ENCODE measurements at places on chromosomes 1 and 21.
A peak's percentile ranks its signal among the peaks of the same experiment; 100 is the strongest.

DNA sequence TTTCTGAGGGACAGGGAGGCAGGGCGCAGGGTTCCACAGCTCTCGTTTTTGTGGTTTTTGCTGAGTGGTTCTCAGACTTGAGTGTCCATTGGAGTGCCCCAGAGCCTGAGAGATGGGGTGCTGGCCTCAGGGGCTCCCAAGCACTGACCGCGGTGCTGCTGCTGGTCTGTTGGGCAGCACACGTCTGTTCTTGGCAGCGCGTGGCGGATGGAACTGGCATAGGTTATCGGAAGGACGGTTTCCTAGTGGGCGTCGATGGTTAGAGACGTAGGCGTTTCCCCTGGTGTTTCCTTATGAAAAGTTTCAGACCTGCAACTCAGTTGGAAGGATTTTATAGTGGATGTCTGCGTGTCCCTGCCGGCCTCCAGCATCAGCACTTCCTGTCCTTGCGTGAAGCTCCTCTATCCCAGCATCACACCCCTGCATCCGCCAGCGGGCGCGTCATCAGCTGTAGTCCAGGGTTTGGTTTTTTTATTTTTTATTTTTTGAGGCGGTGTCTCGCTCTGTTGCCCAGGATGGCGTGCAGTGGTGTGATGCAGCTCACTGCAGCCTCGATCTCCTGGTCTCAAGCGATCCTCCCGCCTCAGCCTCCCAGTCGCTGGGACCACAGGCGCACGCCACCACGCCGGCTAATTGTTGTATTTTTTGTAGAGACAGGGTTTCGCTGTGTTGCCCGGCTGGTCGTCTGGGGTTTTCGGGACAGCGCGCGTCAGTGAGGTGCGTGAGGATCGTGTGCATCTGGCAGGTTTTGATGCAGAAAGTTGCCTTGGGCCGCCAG is 11.8 kb downstream of the RRP1 start:
- DNase-seq, result no peak

GRCh38 chr1:226092965-226093364 is 30.4 kb downstream of the H3-3A start:
- DNase-seq, result no peak

- DNase-seq, result no peak
Measured at GRCh38 chr1:23927097-23927496, 13.9 kb upstream of the CNR2 start.

DNA sequence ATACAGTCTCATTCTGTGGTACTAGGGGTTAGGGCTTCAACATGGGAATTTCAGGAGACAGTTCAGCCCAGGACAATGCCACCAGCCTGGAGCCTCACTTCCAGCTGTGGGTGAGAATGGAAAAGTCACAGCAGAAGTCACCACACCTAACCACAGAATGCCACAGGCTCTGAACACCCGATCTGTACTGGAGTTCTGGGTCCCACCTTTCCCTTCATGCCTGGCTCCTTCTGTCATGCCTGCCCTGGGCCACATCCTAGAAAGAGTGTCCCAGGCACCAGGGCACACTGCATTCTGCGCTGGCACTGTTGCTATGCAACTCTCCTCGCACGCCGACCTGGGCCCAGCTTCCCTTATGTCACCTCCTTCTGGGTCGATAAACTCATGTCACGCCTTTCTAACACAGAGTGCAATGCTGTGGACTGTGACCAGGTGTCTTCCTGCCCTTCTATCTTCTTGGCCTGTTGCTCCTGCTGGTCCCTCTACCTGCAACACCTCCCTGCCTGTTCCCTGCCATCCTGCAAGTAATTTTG is 21.2 kb downstream of the RCSD1 start:
- DNase-seq, result no peak

DNA sequence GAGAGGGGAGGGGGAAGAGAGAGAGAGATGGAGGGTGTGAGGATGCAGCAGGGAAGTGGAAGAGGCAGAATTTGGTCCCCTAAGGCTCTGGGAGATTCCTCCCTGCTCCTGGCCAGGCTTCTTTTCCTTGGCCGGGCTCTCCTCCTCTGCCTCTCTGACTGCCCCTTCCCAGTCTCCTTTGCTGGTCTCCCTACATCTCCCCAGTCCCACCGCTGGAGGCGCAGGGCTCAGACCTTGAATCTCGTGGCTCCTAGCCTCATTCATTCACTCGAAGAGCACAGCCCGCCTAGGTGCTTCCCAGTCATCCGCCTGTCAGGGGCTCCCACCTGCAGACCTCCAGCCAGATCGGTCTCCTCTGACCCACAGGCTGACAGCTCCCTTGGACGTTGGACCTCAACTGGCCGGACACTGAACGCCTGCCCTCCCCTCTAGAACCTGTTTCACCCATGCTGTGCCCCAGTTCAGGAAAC is 76.5 kb downstream of the VWA5B1 start:
- DNase-seq, result peak; percentile 29

- no peak for DNase-seq
Measured at GRCh38 chr1:167440776-167441175, 77.6 kb downstream of the CD247 start.

GRCh38 chr1:238153939-238154338 is 263.2 kb upstream of the ZP4 start:
- DNase-seq, result no peak

GRCh38 chr1:240258910-240259309 is 167.2 kb downstream of the FMN2 start:
- no peak for DNase-seq

DNA sequence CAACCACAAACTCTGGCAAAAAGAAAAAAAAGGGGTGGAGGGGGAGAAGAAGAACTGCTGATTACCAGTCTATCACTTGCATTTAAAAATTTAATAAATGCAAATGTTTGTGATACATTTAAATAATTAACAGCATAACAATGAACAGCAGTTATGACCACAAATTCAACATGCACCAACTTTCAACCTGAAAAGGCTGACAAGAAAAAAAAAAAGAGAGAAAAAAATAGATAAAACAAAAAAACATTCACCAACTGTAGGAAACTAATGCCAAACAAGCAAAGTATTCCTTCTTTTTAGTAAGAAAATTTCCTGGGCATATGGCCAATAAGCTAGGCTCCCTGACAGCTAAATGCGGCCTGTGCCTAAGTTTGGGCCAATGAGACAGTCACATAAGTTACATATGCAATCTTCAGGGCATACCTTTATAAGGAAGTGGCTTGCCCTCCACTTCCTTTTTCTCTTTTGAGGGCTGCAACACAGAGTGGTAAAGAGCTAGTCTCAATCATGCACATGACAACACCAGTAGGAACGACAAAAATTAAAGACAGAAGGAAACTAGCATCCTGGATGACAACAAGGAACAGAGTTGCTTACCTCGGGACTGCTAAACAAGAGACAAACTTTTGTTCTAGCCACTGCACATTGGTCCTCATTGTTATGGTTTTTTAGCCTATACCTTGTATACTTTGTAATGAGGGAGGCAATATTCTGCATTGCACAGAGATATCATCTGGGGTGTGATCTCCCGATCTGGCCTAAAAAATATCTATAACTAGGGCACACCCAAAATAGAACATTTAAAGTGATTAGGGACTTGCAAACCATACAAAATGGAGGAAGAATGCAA is 24.2 kb upstream of the PHTF1 start:
- no peak for DNase-seq

- DNase-seq, result no peak
Measured at GRCh38 chr1:113403065-113403464, 12.8 kb downstream of the MAGI3 start.

DNA sequence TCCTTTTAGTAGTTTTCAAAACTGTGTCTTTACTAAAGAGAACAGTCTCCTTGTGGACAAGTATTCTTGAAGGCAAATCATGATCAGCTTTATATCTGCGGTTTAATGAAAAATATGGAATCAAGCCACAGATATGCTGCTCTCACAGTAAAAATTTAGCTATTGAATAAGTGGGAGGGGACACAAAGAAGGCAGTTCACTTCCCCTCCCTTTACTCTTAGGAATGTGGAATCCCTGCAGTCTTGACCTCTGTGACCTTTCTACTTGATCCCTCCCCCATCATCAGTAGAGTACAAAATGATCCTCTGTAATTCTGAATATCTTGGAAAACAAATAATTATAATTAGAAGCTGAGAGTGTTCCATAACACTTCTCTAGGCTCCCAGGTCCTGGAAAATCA is 136.7 kb upstream of the HOOK1 start:
- DNase-seq, result no peak

DNA sequence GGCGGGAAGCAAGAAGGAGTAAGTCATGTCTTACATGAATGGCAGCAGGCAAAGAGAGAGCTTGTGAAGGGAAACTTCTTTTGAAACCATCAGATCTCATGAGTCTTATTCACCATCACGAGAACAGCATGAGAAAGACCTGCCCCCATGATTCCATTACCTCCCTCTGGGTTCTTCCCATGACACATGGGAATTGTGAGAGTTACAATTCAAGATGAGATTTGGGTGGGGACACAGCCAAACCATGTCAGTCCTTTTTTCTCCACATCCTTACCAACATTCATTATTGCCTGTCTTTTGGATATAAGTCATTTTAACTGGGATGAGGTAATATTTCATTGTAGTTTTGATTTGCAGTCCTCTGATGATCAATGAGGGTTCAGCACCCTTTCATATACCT is 81.0 kb downstream of the DIRAS3 start:
- no peak for DNase-seq

DNA sequence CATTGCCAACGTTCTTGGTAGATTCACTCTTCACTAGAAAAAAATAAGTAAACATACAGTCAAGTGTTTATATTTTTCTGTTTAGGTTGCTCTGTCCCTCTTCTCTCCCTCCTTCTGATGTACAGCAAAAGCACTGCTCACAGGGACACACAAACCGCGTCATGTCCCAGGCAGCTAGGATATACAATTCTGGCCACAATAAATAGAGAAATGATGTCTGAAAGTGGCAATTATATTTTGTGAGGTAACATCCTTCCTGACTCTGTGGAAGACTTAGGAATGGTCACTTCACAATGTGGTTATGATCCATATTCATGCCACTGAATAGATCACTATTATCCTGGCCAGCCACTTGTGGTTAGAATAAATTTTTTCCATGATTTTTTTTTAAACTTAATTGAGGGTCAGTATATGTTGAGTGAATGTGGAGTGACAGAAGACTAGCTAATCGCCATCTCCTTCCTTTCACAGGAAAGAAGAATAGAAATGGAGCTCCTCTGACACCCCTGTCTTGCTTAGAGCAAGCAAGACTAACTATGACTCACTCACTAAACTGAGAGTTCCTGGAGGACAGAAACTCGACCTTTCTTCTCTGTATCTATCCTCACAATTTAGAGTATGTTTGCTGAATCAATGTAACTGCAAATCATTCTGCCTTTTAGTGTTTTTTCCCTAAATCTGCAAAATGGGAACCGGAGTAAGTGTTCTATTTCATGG is 54.0 kb downstream of the ZNHIT6 start:
- DNase-seq, result no peak

GRCh38 chr1:218456444-218456843 is 111.3 kb downstream of the TGFB2 start:
- DNase-seq, result no peak

DNA sequence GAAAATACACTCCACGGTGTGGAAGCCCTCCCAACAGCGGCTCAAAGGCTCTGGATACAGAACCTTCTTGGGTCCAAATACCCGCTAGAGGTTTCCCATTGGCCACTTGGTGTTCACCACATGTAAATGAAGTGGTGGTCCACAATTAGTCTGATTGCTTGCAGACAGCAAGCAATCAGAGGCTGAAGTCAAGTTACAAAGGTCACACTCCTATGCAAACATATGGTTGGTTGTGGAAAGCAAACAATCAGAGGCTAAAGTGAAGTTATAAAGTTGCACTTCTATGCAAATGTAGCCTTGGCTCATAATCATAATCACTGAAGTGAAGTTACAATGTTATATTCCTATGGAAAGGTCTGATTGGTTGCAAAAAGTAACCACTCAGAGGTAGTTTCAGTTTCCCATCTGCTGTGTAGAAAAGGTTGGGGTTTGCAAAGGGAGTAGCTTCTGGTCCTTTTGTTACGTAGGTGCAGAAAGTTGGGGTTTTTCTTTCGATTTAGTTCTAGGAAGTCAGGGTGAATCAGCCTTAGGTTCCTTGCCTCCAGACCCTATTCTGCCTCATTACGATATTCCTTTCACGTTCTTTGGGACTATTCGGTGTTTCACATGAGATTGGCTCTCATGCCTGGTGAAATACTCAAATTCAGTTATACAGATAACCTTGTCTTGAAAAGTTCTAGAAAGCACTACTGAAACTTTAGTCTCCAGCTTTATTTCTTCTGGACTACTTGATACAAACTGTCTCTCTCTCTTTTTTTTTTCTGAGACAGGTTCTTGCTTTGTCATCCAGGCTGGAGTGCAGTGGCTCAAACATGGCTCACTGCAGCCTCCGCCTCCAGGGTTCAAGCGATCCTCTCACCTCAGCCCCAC is 36.7 kb upstream of the MTF2 start:
- no peak for DNase-seq

GRCh38 chr21:14284481-14284880 is 68.5 kb downstream of the RBM11 start:
- no peak for DNase-seq

DNA sequence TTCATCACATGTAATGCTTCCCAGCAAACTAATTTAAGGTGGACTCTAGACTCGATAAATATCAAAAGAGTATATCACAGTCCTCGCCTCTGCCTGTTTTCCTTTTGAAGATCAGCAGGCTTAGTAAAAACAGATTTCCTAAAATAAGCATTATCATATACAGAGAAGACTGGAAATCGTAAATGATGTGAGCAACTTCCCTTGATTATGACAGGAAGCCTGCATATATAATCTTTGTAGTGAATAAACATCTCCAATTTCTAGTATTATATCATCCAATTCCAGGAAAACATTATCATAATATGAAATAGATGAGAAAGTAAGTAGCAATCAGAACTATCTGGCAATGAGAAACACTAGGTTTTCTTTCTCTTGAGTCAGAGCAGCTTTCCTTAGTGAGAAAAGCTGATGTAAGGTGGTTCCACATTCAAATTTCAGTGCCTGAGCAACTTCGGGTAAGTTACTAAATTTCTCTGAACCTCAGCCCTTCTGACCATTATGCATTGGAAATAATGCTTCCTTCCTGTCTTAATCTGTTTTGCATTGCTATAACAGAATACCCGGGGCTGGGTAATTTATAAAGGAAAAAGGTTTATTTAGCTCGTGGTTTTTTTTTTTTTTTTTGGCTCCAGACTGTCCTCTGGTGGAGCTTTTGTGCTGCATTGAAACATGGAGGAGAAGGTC is 12.6 kb upstream of the POU2F1 start:
- DNase-seq, result no peak

GRCh38 chr1:90671741-90672140 is 45.4 kb downstream of the BARHL2 start:
- no peak for DNase-seq

DNA sequence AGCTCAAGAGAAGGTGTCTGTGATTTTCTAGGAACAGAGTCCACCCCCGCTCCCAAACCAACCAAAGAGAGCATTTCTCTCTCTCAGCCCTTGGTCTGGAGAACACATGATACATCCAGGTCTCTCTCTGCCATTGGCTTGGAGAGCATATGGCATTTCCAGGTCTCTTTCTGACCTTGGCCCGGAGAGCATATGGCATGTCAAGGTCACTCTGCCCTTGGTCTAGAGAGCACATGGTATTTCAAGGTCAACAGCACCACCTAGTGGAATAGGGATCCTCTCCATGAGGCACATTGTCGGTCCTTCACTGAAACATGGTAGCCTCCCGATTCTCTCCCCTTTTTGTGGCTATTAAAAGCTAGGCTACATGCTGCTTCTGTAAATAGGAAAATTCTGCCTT is 437.7 kb upstream of the OLFM3 start:
- peak; percentile 4 for DNase-seq

All from activated CD4-positive, alpha-beta T cell treated with anti-CD3 and anti-CD28 coated beads, Interleukin-2, amount 50 U/mL, for 48 hours (primary cell).